ENCODE measurements at places on chromosomes 12 and 14.

- H3K36me3 ChIP-seq: no peaks in the 10 kb centered on the region
- DNase-seq: no peak
- H3K27ac ChIP-seq: no peak overlapping the region
These were observed 1338.8 kb upstream of the SEL1L start for GRCh38 chr14:82872494-82872893.

DNA sequence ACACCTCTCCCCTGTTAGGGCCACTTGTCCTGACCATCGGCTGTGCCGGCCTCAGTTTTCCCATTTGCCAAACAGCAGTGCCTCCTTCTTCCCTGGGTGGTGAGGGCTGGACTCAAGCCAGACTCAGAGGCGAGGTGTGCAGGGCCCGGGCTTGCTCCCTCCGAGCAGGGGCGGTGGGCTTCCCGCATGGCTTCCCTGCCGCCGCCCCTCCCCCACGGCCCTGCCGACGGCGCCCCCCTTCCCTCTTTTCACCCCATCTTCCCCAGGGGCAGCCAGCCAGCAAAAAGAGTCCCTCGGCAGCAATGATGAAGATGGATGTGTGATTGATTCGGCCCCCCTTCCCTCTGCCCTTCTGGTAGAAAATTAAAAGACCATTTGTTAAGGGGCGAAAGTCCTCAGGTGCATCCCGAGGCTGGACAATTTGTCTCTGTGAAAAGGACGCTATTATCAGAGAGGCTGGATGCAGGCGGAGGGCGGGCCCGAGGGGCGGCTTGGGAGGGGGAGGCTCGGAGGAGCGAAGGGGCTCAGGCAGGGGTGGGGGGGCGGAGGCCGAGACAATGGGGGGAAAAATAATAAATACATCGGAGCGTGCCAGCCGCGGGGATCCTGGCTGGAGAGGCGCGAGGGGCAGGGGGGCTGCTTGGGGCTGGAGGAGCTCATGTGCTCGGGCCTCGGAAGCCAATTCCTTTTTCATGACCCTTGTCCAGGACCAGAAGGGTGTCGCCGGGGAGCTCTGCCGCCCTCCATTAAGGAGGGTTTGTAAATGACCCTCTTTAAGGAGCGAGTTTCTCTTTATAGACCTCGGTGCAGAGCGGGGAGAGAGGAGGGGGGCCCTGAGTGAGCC lies 48.0 kb upstream of the LHX5 start:
- no peaks in the 10 kb centered on the region for H3K36me3 ChIP-seq
- H3K27ac ChIP-seq: no peak overlapping the region
- DNase-seq: no peak

GRCh38 chr12:70449753-70450341 lies 83.8 kb downstream of the KCNMB4 start:
- H3K27ac ChIP-seq: no peak overlapping the region
- H3K4me3 ChIP-seq: no peak overlapping the region
- H3K27me3 ChIP-seq: no peaks in the 10 kb centered on the region
- H3K36me3 ChIP-seq: no peaks in the 10 kb centered on the region

DNA sequence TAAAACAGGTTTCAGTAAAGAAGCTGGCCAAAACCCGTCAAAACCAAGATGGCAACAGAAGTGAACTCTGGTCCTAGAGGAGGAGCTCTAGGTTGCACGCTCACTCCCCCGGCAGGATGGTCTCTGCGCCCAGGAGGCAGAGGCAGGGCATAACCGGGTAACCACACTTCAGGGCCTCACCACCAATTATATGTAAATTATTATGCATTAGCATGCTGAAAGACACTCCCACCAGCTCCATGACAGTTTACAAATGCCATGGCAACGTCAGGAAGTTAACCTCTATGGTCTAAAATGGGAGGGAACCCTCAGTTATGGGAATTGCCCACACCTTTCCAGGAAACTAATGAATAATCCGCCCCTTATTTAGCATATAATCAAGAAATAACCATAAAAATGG lies 20.1 kb upstream of the SLC6A12 start:
- H3K4me3 ChIP-seq: no peak overlapping the region
- H3K27ac ChIP-seq: no peak overlapping the region
- peaks cover 38% of the 10 kb centered on the region for H3K27me3 ChIP-seq
- H3K4me1 ChIP-seq: no peaks in the 10 kb centered on the region
- H3K36me3 ChIP-seq: no peaks in the 10 kb centered on the region

- H3K4me1 ChIP-seq: peaks cover 5% of the 10 kb centered on the region
- peak; percentile 49 for DNase-seq
- H3K36me3 ChIP-seq: no peaks in the 10 kb centered on the region
These were observed 39.1 kb downstream of the FRS2 start for GRCh38 chr12:69509308-69509736.

GRCh38 chr14:81031488-81031887 lies 76.1 kb downstream of the TSHR start:
- H3K27ac ChIP-seq: no peak overlapping the region
- H3K4me1 ChIP-seq: no peaks in the 10 kb centered on the region
- H3K27me3 ChIP-seq: no peaks in the 10 kb centered on the region
- no peaks in the 10 kb centered on the region for H3K36me3 ChIP-seq

- H3K27ac ChIP-seq: no peak overlapping the region
- H3K4me3 ChIP-seq: no peak overlapping the region
- H3K27me3 ChIP-seq: peaks cover 64% of the 10 kb centered on the region
- no peak for DNase-seq
- H3K36me3 ChIP-seq: no peaks in the 10 kb centered on the region
These were observed 66.7 kb downstream of the CCDC88C start for GRCh38 chr14:91350813-91351511.

DNA sequence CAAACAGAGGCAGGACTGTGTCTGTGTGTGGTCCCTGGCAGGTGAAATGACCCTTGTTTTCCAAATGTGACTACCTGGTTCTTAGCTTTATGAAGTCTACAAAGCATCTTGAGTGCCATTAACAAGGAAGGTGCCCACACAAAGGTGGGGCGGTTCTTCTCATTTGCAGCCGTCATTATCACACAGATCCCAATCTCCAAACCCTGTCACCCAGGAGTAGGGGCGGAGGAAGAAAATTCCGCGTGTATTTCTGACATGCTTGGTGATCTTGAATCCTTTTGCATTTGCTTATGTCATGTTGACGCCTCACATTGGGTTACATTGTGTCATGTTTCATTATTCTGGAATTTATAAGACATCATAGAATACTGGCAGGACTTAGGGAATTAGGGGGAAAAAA lies 277.3 kb downstream of the VRK1 start:
- no peaks in the 10 kb centered on the region for H3K4me1 ChIP-seq
- no peak overlapping the region for H3K4me3 ChIP-seq
- no peak overlapping the region for H3K27ac ChIP-seq

GRCh38 chr12:24378548-24379407 lies 429.3 kb upstream of the SOX5 start:
- DNase-seq: peak; percentile 90
- no peaks in the 10 kb centered on the region for H3K36me3 ChIP-seq
- peak overlapping the region; percentile 60 for H3K27ac ChIP-seq
- H3K27me3 ChIP-seq: no peaks in the 10 kb centered on the region
- H3K4me1 ChIP-seq: peaks cover 1% of the 10 kb centered on the region
- H3K4me3 ChIP-seq: no peak overlapping the region

- no peak overlapping the region for H3K4me3 ChIP-seq
- DNase-seq: no peak
- H3K27ac ChIP-seq: no peak overlapping the region
- H3K36me3 ChIP-seq: no peaks in the 10 kb centered on the region
- no peaks in the 10 kb centered on the region for H3K27me3 ChIP-seq
- H3K4me1 ChIP-seq: no peaks in the 10 kb centered on the region
These were observed 137.5 kb downstream of the CCDC91 start for GRCh38 chr12:28327722-28328121.

DNA sequence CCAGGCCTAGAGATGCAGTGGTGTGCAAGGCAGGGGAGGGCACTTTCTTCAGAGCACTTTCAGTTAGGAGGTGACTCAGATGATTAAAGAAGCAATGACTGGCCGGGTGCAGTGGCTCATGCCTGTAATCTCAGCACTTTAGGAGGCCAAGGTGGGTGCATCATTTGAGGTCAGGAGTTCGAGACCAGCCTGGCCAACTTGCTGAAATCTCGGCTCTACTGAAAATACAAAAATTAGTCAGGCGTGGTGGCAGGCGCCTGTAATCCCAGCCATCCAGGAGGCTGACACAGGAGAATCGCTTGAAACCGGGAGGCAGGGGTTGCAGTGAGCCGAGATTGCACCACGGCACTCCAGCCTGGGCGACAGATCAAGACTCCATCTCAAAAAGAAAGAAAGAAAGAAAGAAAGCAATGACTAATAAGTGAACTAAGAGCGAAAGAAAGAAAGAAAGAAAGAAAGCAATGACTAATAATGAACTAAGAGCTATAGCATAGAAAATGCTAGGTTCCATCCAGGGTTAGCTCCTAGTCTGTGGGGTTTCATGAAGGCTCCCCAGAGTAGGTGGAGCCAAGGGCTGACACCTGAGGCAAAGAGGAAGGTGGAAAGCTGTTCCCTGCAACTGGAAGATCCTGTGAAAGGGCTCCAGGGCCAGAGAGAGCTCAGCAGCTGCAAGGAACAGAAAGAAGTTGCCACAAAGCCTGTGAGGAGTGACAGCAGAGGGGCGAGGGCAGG lies 334.5 kb downstream of the CACNA1C start:
- H3K4me1 ChIP-seq: peaks cover 4% of the 10 kb centered on the region
- no peaks in the 10 kb centered on the region for H3K36me3 ChIP-seq
- no peak overlapping the region for H3K27ac ChIP-seq
- H3K4me3 ChIP-seq: no peak overlapping the region

- no peak for DNase-seq
- no peak overlapping the region for H3K27ac ChIP-seq
- H3K4me1 ChIP-seq: no peaks in the 10 kb centered on the region
- no peaks in the 10 kb centered on the region for H3K27me3 ChIP-seq
- no peak overlapping the region for H3K4me3 ChIP-seq
These were observed 6.5 kb upstream of the CPM start for GRCh38 chr12:68939505-68939904.

DNA sequence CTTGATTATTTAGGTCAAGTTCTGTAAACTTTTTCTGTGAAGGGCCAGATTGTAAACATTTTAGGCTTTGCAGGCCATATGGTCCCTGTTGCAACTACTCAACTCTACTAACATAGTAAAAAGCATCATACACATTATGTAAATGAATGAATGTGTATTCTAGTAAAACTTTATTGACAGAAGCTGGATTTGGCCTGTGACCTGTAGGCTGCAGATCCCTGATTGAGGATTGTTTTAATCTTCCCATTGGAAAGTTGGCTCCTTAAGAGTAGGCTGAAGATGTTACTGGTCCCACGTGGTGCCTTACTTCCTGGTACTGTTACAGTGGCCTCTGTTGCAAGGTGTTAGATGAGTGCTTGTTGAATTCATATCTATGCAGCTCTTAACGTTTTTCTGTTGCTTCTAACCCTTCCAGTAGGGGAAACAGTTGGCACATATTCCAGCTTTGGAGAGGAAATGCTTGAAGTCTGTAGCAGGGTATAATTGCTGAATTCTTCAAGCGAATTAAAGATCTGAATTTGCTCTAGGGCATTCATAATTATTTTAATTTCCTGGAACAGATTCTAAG lies 133.6 kb upstream of the DNM1L start:
- H3K27me3 ChIP-seq: no peaks in the 10 kb centered on the region
- peaks cover 21% of the 10 kb centered on the region for H3K4me1 ChIP-seq
- H3K27ac ChIP-seq: no peak overlapping the region
- no peak for DNase-seq

DNA sequence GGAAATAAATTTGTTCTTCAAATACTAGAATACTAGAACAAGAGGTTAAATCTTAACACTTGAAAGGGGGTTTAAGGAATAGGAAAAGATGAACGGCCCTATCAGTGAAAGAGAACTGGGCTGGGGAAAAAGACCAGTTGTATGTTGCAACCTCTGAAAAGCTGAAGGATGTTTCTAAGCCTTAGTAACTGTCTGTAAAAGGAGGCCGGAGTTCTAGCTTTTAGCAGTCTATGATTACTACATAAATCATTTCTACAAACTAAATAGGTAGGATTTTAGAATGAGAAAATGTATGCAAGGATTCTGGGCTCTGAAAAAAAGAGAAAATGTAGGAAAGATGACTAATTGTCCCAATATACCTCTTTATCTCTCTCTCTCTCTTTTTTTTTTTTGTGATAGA lies 4.9 kb downstream of the CERS5 start:
- no peak overlapping the region for H3K4me3 ChIP-seq
- peaks cover 6% of the 10 kb centered on the region for H3K36me3 ChIP-seq

- H3K4me3 ChIP-seq: no peak overlapping the region
- no peak for DNase-seq
These were observed 10.6 kb downstream of the SVOP start for GRCh38 chr12:109010259-109010658.

DNA sequence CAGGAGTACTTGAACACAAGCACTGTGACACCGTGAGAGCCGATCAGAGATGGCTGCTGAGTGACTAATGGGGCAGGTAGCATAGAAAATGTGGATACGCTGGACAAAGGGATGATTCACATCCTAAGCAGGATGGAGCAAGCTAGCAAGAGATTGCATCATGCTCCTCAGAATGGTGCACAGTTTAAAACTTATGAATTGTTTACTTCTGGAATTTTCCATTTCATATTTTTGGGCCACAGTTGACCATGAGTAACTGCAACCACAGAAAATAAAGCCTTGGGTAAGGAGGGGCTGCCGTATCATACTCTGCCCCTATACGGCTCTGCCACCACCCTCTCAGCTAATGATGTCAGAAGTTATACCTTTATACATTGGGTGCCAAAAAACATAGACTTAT lies 23.3 kb upstream of the MARK3 start:
- H3K4me1 ChIP-seq: peaks cover 1% of the 10 kb centered on the region
- peak; percentile 88 for DNase-seq
- no peaks in the 10 kb centered on the region for H3K36me3 ChIP-seq
- peak overlapping the region; percentile 44 for H3K27ac ChIP-seq
- no peaks in the 10 kb centered on the region for H3K27me3 ChIP-seq

DNA sequence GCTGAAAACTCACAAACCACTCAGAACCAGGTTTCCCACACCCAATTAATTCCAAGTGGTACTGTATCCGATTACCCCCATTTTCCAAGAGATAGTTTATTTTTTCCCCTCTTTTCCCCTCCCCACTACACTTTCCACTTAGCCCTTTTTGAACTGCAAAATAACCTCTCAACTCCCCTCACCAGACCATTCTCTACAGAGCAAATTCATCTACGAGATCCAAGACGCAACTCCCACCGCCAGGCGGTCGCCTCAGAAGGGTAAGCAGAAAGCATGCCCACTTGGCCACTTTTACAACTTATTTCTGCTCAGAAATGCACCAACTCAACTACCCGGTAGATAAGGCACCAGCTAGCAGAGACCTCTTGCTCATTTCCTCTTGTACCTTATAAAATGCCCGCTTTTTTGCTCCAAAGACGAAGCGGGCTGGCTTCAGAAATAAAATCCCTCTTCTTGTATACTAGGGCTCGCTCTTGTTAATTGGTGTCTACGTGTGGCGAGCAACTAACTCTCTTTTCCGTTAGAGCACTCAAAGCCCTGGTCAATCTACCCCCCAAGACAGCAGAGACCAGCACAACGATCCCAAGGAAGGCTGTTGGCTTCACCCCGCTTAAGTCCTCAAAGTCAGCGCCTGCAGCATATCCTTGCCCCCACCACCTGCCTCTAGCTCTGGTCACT lies 910 bp upstream of the SRP54 start:
- H3K4me1 ChIP-seq: peaks cover 12% of the 10 kb centered on the region
- H3K27ac ChIP-seq: peak overlapping the region; percentile 54
- peak overlapping the region; percentile 77 for H3K4me3 ChIP-seq
- DNase-seq: peak; percentile 84
- H3K27me3 ChIP-seq: no peaks in the 10 kb centered on the region

GRCh38 chr12:121810234-121810817 lies 6.5 kb downstream of the SETD1B start:
- no peak overlapping the region for H3K4me3 ChIP-seq
- no peaks in the 10 kb centered on the region for H3K27me3 ChIP-seq
- H3K4me1 ChIP-seq: peaks cover 45% of the 10 kb centered on the region
- H3K36me3 ChIP-seq: peaks cover 57% of the 10 kb centered on the region
- DNase-seq: no peak

- no peaks in the 10 kb centered on the region for H3K4me1 ChIP-seq
- H3K27ac ChIP-seq: no peak overlapping the region
- no peaks in the 10 kb centered on the region for H3K36me3 ChIP-seq
- no peak overlapping the region for H3K4me3 ChIP-seq
- H3K27me3 ChIP-seq: no peaks in the 10 kb centered on the region
These were observed 62.8 kb upstream of the FOXN3 start for GRCh38 chr14:89479802-89480201.

Data from mesenchymal stem cell (in vitro differentiated cells and primary cell).